Posterior cingulate gyrus (tissue), 11 donors: ENCODE measurements at places on chromosomes 7 and 10.

DNA sequence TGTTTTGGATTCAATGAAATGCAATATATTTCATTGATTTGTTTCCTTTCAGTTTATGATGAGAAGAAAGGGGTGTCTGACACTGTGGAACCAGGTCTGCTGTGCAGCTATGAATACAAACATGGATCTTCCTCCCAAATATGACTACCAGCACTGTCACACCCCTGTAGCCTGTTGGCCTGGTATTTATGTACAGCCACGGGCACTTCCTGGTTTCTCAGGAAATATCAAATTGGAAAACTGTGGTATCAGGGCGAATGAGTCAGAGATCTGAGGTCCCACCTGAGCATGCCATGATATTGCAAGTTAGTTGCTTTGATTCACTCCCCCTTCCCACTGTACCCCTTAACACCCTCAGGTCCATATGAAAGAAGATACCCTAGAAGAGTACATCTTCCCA, 87.8 kb downstream of the DNMBP start:
- no peak for DNase-seq

- DNase-seq = no peak
These were observed 19.2 kb downstream of the SEMA3D start for GRCh38 chr7:85167636-85168035.

DNA sequence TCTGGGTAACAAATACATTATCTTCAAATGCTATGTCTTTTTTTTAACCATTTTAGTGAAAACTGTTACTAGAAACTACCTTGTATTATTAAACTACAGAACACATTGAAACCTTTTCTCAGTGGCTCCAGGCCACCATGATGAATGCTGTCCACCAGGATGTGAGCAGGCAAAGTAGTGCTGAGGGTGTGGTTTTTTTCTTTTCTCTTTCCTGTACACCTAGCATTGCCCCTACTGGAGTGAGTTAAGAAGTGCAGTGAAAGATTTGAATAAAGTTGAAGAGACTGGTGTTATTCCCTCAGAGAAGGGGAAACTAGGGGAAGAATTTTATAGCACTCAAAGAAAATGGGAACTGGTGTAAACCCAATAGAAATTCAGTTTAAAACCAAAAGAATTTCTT, 120.0 kb upstream of the SAMD8 start:
- no peak for DNase-seq

DNA sequence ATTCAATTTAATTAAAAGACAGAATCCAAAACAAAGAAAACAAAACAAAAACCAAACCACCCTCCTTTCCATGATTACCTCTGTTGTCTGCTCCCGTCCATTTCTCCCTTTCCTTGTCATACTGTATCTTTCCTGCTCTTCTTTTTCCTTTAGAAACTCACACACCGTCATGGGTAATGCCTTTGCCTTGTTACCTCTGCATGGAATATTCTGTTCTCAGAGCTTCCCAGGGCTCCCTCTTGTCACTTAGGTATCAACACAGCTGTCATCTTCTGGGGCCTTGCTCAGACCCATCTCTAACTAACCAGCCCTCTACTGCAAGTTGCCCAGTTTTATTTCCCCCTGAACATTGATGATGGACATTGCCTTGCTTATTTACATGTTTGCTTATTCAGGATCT, 30.2 kb upstream of the GIMAP8 start:
- DNase-seq = no peak

GRCh38 chr10:27660711-27661110, 84.9 kb downstream of the MKX start:
- no peak for DNase-seq

DNA sequence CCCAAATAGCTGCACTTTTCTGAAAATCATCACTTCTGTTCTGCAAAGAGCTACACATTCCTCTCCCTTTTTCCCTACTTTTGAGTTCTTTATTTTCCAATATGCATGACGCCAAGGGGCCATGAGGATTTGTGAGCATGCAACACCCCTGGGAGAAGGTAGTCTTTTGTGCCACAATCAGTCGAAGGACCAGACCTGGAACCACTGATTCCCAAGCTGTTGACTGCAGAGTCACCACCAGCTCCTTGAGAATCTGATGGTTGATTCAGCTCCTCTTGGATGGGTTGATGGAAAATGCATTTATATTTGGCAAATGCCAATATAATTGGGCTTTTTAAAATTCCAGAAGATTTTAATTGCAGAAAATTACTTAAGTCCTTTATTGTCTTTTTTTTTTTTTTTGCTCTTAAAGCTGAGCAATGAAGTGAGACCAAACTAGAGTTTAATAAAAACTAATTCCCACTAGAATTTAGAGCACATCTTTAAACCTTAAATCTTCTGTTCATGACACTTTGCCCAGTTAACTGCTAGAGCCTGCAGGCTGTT, 554.1 kb downstream of the TNS3 start:
- no peak for DNase-seq

GRCh38 chr10:90816466-90816865, 41.4 kb downstream of the HTR7 start:
- DNase-seq = no peak

DNA sequence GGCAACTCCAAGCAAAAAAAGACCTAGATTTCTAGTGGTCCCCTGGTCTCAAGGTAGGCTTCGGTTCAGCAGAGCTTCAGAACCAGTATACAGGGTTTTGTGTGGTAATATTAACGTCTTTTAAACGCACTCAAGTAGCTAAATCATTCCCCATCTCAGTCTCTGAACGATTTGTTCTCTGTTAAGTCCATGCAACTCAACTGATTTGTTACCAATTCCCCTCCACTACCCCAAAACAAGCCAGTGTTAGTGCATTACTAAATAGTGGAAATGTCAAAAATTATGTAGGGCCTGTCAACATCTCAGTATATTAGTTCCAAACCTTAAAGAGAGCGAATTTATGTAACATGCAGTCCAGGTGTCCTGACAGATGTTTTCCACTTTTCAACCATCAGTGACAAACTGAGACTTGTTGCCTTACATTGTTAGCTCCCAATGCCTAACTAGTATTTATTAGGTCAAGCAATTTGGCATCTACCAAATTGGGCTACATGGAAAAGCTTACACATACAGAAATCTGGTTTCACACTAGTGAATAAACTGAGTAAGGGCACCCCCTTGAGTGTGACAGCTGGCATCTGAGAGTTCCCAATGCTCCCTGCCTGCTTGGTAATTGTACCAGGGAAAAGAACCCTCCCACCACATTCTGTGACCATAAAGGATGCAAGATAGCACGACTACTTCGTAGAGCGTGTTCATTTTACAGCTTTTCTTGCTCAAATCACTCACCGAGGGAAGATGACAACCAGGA, 12.2 kb downstream of the HNRNPA2B1 start:
- DNase-seq = no peak

DNA sequence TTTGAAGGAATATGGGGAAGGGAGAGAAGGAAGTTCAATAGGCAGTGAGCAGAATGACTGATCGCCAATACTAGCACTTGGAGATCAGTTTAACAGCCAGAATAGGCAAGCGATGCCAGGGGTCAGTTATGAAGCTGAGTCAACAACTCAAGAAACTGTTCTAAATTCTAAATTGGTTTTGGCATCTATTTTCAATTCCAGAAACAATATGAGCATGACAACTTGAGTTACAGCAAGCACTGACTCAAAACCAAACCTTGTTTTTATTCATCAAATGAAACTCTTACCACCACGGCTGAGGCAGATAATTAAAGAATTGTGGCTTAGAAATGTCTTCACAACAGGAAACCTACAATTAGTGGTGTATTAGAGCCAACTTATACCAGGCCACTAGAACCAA, 180.5 kb upstream of the ASAH2 start:
- no peak for DNase-seq

DNA sequence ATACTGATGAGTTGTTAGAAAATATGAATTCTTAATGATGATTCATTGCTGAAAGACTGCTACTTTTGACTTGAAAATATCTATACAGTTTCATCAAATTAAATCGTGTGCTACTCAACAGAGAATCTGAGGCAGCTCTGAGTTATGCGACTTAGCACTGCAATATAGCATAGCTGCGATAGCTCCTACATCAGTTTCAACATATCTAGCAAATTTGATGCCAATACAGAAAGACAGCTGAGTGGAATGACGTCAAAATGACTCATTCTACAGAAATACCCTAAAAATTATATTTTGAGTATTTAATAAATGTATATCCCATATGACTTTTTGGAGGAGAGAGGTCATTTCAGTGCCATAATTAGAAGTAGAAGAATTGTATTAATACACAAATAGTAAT, 1.1 kb upstream of the TARP start:
- no peak for DNase-seq

- no peak for DNase-seq
These were observed 9.9 kb downstream of the SLC25A13 start for GRCh38 chr7:96311967-96312366.

- DNase-seq = no peak
These were observed 53.9 kb upstream of the PAPSS2 start for GRCh38 chr10:87605628-87606251.

DNA sequence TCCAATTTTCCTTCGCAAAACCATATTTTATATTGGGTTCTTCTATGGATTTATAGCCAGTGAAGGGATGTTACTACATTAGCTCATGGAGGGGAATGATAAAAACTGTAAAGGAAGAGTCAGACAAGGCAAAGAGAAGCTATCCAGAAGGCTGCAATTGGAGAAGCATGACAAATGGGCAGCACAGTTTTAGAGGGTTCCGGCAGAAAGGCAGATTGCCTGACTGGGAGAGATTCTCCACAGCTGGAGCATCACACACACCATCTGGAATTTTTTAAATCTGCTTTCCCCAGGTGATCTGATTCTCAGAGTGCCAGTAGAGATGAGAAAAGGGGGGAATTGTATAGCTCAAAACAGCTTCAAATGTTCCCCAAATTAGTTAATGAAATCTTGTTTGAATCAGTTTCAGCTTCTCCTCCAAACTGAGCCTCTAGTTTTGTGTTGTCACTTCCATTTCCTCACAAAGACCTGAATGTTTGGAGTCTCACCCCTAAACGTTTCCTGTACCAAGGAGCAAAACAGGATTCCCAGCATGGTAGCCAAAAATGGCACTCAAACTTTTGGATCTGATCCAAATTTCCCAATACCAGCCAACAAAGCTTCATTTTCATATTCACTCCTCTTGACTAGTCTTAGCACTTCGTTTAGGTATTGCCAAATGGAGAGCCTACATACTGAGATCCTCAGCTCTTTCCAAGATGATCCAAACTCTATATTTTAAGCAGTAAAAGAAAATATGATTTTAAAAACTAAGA, 177.5 kb downstream of the HPSE2 start:
- DNase-seq = no peak

GRCh38 chr7:81672872-81673271, 97.0 kb downstream of the HGF start:
- no peak for DNase-seq

DNA sequence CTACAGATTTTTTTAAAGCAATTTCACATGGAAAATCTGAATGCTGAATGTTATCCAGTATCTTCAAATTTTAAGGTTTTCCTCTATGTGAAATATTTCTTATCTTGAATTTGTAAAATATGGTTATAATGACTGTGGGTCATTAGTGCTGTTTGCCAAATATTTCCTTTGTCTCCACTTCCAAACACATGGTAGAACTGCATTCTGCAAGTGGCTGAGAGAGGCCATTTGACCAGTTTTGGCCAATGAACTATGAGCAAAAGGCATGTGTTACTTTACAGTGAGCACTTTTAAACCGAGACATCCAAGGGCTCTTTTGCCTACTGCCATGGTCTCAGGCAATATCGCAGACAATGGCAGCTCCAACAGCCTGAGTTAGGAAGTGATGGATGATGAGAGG, 117.2 kb upstream of the RSU1 start:
- no peak for DNase-seq

- no peak for DNase-seq
These were observed 40.1 kb downstream of the IQUB start for GRCh38 chr7:123494193-123494796.

GRCh38 chr7:152974577-152974976, 215.0 kb downstream of the ACTR3B start:
- no peak for DNase-seq

DNA sequence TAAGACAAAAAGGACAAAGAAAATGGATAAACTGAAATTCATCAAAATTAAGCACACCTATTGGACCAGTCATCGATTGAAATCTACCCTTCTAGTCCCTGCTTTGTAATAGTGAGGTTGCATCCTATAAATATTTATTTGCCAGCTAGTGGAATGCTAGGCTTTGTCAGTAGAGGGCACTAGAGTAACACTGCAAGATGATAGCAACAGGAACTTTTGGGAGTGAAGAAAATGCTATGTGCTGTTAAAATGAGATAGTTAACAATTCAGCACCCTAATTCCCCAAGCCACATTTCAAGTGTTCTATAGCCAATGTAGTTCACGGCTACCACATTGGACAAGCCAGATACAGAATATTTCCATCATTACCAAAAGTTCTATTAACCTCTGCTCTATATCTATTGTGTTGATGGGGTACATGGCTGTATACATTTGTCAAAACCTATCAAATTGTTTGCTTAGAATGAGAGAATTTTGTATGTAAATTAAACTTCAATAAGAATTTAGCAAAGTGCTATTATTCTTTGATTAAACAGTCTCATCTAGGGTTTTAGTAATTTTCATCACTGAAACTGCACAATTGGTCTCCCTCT, 69.8 kb downstream of the LSMEM1 start:
- DNase-seq = no peak

DNA sequence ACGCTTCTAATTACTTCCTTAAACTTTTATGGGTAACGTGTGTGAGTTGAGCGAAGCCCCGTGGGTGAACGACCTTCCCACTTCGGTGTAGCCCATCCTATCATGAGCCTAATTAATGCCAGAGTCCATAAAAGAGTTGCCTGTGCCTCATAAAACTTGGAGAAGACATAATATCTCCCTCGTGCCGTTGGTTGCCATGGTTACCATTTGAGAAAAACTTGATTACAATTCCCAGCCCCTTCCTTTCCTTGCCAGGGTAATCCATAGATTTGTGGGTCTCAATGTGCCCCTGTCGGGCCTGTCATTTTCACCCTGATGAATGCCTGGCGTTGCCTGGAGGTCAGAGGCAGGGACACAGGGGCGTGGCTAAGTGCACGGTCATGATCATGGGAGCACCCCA, 127.1 kb downstream of the GLRX3 start:
- no peak for DNase-seq

- no peak for DNase-seq
These were observed 29.5 kb downstream of the RAB11FIP2 start for GRCh38 chr10:118017071-118017740.

DNA sequence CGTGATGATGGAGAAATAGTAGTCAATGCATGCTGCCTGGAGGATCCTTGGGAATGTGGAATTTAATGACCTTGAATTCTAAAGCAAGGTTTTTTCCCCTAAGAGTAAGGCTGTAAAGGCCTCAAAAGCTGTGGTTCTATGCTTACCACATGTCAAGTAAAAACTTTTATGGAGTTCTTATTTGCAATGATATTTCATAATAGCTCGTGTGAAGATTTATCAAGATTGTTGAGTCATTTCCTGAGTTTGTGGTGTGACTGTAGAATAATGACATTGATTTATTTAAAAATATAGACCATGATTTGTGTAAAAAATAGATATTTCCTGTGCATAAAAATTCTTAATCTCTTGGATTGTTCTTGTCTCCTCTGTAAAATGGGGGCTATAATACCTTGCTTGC, 67.5 kb upstream of the SORCS1 start:
- DNase-seq = no peak
